ENCODE measurements at places on chromosomes 7 and 10.

DNA sequence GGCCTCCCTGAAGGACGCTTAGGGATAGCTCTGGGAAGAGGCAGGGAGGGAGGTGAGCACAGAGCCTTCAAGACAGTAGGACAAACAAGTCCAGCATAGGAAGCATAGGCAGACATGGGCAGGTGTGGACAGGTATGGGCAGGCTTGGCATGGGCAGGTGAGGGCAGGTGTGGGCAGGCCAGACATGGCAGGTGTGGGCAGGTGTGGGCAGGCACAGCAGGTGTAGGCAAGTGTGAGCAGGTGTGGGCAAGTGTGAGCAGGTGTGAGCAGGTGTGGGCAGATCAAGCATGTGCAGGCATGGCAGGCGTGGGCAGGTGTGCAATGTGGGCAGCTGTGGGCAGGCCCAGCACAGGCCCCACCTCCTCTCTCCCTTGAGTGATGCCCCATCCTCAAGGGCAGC is 148.8 kb upstream of the ZMIZ1 start:
- DNase-seq: no peak

DNA sequence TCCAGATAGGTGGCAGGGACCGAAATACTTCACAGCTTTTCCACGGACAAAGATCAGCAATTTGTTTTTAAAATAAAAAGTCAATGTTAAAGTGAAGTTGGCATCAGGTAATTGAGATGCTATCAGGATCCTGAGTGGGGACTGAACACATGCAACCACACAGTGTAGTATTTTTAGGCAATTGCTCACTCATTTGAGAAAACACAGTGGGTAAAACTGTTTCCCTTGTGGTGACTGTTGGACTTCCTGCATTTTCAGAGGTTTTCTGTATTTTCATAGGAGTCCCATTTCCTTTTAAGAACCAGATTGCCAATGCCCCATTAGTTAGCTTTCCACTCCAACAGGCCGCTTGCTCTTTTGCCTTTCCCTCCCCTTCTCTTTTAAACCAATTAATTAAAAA is 159.5 kb upstream of the ZNF32 start:
- no peak for DNase-seq

DNA sequence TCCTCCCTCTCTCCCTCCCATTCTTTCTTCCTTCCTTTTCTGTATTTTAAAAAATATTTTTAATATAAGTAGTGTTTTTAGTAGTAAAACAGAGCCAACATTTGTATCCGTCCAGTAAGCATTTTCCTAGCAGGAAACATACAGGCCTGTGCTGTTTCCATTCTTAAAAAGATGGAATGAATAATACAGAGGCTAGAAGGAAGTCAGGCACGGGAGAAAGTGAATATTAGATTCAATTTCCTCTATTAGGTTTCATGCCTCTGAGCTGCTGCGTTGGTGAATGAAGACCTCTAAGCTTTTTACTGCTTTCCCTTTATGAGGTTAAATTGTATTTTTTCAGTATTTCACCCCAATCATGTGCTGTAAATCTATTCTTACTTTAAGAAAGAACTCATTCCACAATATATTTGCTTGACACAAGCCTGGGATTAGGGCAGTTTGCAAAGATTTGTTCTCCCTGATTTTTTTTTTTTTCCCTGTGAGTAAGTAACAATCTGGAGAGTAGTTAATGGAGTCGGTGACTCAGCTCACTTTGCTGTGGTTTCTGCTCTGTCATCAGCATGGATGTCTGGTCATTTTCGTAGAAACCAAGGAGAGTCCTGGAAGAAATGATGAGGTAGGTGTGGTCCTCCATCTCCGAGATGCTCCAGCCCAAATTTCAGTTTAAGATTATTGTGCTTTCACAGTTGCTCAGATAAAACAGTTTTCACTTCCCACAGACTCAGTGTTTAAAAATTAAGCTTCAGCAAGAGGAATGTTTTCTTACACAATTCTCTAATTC is 76.1 kb upstream of the PITRM1 start:
- no peak for DNase-seq

GRCh38 chr7:157412491-157413180 is 75.8 kb downstream of the DNAJB6 start:
- DNase-seq: no peak

DNA sequence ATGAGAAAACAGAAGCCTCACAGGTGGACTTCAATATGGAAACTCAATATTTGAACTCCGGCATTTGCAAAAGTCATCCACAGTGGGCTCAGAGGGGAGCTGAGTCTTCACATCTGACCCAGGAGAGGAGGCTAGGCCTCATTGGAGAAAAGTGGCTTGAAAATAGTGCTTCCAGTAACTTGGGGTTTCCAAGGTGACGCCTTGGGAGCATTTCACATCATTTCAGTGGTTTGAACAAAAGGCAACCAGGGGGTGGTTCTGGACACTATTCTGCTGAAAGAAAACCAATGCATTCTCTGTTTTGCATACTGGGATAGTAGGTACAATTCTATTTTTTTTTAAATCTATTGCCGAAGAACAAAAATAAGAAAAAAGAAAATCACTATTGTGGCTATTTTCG is 599.2 kb upstream of the POM121L12 start:
- no peak for DNase-seq

GRCh38 chr7:31074120-31074383 is 21.9 kb downstream of the ADCYAP1R1 start:
- no peak for DNase-seq

GRCh38 chr7:35257251-35258124 is 3.6 kb upstream of the TBX20 start:
- peak; percentile 50 for DNase-seq

- no peak for DNase-seq
These were observed 559.7 kb upstream of the MGMT start for GRCh38 chr10:128907155-128907941.

GRCh38 chr10:123530166-123530870 is 135.8 kb upstream of the GPR26 start:
- no peak for DNase-seq

- DNase-seq: peak; percentile 97
These were observed 615 bp upstream of the CNTNAP2 start for GRCh38 chr7:146115851-146116520.

DNA sequence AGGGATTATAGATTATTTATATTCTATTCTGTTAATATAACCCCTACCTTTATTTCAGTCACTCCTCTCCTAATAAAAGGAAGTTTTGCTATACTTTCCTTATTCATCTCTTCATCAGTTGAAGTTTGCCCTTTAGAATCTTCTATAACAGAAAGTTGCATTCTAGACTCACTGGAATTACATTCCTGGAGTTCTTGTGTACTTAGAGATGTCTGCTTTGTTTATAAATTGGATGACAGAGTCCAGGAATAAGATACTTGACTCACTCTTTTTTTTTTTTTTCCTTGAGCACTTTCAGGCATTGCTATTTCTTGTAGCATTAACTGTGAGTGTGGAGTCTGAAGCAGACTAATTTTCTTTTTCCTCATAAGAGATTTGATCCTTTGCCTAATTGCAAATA is 640.8 kb downstream of the XPNPEP1 start:
- DNase-seq: no peak

- DNase-seq: no peak
These were observed 36.0 kb downstream of the KCNH2 start for GRCh38 chr7:150942001-150942590.

DNA sequence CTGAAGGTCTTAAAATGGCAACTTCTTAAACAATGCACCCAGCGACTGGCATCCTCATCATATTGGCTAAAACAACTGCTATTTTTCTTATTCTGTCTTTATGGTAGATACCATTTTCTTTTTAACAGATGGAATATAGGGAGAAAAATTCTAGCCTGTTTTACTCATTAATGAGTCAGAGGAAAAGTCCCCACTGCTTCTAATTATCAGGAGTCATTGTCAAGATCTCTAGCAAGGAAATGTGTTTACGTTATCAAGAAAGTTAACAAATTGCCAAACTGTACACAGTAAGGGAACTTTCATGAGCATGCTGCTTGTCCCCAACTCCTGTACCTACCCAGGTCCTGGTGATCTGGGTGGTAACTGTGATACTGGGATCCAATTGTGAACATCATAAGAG is 117.7 kb upstream of the KIAA1217 start:
- no peak for DNase-seq

DNA sequence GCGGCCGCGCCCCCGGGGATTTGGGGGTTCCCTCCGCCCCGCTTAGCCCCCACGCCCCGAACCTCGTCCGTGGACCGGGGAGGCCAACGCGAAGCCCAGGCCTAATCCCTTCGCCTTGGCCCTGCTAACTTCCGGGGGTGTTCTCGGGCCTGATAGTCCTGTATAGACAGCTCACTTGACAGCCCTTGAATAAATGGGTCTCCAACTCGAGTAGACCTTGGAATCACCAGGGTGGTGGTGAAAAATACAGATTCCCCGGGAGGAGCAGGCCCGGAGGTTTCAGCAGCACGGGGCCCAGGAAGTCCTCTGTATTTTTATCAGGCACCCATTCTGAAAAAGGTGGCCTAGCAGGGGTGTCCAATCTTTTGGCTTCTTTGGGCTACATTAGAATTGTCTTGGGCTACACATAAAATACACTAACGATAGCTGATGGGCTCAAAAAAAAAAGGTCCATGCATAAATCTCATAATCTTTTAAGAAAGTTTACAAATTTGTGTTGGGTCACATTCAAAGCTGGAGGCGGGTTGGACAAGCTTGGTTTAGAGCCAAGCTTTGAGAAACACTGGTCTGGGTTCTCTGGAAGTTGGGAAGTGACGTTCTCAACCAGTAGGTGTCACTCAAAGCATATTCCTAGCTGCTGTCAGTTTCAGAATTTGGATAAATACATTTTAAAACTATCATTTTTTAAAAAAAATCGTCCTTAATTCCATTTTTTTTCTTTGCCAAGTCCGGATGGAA is 221.7 kb downstream of the PHTF2 start:
- DNase-seq: peak; percentile 33

DNA sequence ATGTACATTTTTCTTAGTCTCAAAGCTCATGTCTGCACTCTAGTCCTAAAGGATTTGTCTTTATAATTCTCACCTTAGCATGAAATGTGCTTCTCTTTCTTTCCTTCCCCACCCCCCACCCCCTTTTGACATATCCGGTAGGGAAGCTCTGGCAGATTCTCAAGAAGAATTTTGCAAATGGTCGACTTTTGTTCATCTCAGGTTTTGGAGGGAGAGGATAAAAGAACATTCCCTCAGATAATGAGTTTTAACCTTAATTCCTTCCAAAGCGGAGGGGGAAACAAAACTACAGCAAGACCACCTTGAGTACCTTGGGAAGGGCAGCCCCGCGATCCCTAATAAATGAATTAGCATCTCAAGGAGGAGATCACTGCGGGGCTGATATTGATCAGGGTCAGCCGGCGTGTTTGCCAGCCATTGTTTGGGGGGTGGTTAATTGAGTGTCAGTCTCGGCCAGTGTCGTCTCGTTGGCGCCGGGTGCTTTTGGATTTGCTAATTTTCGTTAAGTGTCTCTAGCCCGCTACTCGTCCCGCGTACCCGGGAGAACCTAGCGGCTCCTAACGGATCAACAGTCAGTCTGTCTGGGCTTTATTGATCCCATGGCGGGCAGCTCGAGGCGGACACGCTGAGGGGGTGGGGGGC is 874 bp upstream of the BAMBI start:
- DNase-seq: peak; percentile 54

- DNase-seq: no peak
These were observed 39.3 kb downstream of the INSYN2A start for GRCh38 chr10:127157089-127157488.

DNA sequence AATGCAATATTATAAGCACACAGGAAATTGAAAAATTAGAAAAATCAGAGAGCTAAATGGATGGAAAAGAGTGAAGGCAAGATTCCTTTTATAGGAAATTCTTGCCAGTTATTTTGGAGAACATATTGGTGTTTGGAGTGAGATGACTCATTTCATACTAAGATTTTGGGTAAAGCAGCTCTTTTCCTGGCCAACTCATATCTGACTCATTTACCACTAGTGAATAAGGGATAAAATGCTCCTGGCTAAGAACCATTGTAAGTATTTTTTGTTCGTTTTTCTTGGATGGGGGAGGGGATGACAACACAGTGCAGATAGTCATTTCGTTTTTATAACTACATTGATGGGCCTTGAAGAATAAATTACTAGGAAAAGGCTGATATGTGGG is 139.3 kb downstream of the TWIST1 start:
- DNase-seq: no peak

DNA sequence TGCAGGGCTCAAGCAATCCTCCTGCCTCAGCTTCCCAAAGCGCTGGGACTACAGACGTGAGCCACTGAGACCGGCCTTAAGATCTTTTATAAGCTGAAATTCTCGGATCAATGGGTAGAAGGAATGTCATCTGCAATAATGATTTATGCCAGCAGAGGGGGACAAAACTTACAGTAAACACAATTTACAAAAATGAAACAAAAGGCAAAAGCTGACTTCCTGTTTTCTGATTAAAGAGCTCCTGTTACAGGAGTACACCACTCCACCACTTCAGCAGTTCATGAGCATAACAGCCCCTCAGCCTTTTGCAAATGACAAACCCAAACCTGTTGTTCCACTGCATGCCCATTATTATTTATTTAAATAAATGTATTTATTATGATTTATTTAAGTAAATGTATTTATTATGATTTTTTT is 88.5 kb upstream of the ATP6V0A4 start:
- DNase-seq: no peak

- DNase-seq: no peak
These were observed 249.1 kb upstream of the LYZL1 start for GRCh38 chr10:29039677-29040189.

DNA sequence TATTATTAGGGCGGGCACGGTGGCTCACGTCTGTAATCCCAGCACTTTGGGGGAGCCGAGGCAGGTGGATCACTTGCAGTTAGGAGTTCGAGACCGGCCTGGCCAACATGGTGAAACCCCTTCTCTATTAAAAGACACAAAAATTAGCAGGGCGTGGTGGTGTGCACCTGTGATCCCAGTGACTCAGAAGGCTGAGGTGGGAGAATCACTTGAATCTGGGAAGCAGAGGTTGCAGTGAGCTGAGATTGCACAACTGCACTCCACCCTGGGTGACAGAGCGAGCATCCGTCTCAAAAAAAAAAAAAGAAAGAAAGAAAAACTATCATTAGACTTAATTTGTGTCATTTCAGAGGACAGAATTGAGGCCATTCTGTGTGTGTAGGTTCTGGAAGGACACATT is 752.7 kb upstream of the GALNT17 start:
- no peak for DNase-seq

GRCh38 chr7:131945313-131945911 is 389.0 kb upstream of the PODXL start:
- DNase-seq: peak; percentile 84

GRCh38 chr7:105015390-105015965 is 1.5 kb downstream of the KMT2E start:
- DNase-seq: peak; percentile 21

DNA sequence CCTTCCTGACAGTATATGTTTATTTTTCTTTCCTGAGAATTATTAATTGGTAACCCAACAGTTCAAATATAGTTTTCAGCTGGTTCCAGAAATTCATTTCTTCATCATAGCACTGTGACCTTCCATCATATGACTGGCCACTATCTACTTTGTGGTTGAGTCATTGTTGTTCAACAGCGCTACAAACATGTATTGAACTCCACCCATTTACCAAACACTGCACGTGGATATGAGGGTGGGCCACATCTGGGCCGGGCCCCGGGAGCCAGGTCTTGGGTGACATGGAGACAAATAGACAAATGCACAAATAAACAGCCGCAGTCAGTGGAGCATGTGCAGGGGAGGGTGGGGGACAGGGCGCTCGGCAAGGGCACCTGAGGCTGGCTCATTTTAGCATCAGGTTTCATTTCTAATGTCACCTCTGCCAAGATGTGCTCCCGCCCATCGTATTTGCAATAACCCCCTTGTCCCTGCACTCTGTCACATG is 24.0 kb upstream of the EEPD1 start:
- no peak for DNase-seq

GRCh38 chr10:131617113-131617858 is 283.5 kb upstream of the PPP2R2D start:
- no peak for DNase-seq
